Calu3 (cell line): ENCODE measurements at places on chromosomes 16 and 17.
A peak's percentile ranks its signal among the peaks of the same experiment; 100 is the strongest.

DNA sequence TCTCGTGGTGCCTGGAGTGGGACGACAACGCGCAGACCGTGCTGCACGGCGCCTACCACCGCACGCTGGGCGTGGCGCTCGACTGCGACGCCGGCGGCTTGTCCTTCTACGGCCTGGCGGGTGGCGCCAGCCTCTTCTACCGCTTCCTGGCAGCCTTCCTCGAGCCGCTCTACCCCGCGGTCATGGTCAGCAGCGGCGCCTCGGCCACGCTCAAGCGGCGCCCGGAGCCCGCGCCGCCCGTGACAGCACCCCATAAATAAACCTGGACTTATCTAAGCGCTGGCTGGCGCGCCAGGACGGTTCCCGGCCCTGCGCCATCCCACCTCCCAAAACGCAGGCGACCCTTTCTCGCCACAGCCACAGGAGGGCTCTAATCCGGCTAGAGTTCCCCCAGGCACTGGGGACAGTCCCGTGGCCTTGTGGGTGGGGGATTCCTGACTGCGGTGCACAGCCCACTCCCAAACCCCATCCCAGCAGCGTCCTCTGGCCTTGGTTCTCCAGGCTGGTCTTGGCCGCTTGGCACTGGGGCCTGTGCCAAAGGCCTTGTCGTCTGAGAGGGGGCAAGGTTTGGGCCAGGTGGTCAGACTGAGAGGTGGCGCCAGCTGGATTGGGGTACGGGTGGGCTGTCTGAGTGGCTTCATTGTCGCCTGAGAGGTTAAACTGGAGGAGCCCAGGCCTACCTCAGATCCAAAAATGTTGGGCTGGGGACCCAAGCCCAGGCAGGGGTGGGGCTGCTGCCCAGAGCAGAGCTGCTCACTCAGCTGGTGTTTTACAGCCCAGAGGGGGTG, 10.1 kb upstream of the SLC16A5 start:
- peak overlapping the region; percentile 84 for H3K27ac ChIP-seq
- DNase-seq = peak; percentile 71
- peaks cover 23% of the 10 kb centered on the region for H3K4me1 ChIP-seq
- peak overlapping the region; percentile 66 for H3K4me3 ChIP-seq
- H3K36me3 ChIP-seq = peaks cover 21% of the 10 kb centered on the region
- H3K27me3 ChIP-seq = no peaks in the 10 kb centered on the region

DNA sequence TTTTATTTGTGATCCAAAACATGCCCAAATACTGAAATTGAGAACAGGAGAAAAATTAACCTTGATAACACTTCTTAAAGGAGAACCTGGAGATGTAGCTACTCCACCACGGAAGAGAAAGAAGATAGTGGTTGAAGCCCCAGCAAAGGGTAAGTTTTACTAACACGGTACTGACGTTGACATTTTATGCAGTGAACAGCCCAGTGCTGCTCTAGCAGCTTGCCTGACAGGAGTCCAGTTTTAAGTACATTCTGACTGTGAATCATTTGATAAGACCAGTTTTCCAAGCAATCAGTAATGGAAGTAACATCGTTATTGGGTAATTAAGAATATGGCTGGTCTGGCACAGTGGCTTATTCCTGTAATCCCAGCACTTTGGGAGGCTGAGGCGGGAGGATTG, 6.5 kb downstream of the ORC6 start:
- H3K36me3 ChIP-seq = peaks cover 23% of the 10 kb centered on the region
- H3K27ac ChIP-seq = no peak overlapping the region
- H3K4me3 ChIP-seq = no peak overlapping the region
- no peaks in the 10 kb centered on the region for H3K27me3 ChIP-seq
- peaks cover 12% of the 10 kb centered on the region for H3K4me1 ChIP-seq
- no peak for DNase-seq

DNA sequence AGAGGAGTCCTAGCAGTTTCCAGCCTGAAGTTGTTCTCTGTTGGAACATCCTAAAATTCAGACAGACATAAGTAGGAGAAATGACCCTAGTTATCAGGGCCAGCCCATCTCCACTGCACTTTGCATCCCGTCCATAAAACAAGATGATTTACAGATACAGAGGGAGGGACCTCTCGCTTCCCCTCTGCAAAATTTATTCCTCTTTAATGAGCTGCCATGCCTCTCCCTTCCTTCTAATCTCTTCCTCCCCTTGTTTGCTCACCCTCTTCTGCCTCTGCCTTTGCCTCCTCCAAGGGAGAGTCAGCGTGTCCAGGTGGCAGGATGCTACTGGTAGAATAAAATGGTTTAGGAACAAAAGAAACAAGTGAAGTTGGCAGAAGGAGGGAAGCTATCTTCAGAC, 351.3 kb downstream of the SOX9 start:
- H3K27ac ChIP-seq = no peak overlapping the region
- no peaks in the 10 kb centered on the region for H3K27me3 ChIP-seq
- H3K4me1 ChIP-seq = peaks cover 37% of the 10 kb centered on the region
- no peak for DNase-seq

DNA sequence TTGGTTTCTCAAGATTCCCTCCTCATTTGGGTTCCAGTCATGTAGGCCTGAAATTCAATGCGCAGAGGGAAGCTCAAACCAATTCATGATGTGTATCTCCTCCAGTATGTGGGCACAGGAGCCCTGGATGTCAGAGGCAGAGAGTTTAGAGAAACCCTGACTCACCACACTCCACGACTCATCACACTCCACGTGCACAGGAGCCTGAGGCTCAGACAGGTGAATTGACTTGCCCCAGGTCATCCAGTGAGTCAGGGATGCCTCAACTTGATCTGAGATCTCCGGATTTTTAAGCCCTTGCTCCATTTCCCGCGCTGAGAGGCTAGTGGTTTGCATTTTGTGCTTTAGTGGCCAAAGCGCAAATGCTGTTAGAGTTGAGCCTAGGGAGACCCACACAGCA, 183.9 kb downstream of the HAPSTR1 start:
- H3K27me3 ChIP-seq = peaks cover 72% of the 10 kb centered on the region
- H3K27ac ChIP-seq = no peak overlapping the region
- no peak for DNase-seq
- no peaks in the 10 kb centered on the region for H3K36me3 ChIP-seq
- H3K4me1 ChIP-seq = no peaks in the 10 kb centered on the region

DNA sequence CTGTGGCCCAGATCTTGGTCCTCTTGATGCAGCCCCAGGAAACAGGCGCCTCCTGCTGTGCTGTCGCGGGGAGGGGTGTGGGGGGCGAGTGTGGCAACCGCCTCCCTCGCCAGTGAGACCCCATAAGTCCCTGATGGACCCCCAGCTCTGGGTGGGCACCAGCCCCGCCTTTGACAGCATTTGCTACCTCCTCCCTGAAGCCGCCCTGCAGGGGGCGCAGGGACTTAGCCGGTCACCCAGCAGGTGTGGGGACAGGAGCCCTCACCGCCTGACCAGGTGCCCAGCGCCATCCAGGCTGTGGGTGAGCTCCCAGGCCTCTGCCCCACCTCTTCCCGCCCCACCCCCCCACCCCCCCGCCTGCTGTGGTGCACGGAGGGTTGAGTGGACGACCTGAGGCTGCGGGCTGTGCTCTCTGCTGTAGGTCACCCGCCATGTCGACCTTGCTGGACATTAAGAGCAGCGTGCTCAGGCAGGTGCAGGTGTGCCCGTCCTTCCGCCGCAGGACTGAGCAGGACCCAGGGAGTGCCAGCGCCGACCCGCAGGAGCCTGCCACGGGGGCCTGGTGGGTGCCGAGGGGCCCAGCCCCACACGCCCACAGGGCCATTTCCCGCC, 4.8 kb downstream of the BAIAP3 start:
- no peak overlapping the region for H3K4me3 ChIP-seq
- H3K36me3 ChIP-seq = peaks cover 16% of the 10 kb centered on the region
- peaks cover 40% of the 10 kb centered on the region for H3K27me3 ChIP-seq
- H3K27ac ChIP-seq = no peak overlapping the region
- H3K4me1 ChIP-seq = peaks cover 7% of the 10 kb centered on the region

DNA sequence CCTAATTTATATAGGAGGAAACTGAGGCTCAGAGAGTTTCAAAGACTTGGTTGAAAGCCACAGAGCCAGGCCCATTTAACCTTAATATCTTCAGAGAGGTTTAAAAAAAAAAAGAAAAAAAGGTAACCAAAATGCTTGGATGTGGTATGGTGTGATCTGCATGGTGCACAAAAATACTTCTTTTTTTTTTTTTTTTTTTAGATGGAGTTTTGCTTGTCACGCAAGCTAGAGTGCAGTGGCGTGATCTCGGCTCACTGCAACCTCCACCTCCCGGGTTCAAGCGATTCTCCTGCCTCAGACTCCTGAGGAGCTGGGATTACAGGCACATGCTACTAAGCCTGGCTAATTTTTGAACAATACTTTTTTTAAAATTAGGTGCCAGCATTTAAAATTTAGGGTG, 101.8 kb downstream of the XYLT1 start:
- H3K4me1 ChIP-seq = peaks cover 29% of the 10 kb centered on the region
- H3K27me3 ChIP-seq = no peaks in the 10 kb centered on the region
- H3K36me3 ChIP-seq = peaks cover 8% of the 10 kb centered on the region
- H3K27ac ChIP-seq = no peak overlapping the region
- no peak for DNase-seq

DNA sequence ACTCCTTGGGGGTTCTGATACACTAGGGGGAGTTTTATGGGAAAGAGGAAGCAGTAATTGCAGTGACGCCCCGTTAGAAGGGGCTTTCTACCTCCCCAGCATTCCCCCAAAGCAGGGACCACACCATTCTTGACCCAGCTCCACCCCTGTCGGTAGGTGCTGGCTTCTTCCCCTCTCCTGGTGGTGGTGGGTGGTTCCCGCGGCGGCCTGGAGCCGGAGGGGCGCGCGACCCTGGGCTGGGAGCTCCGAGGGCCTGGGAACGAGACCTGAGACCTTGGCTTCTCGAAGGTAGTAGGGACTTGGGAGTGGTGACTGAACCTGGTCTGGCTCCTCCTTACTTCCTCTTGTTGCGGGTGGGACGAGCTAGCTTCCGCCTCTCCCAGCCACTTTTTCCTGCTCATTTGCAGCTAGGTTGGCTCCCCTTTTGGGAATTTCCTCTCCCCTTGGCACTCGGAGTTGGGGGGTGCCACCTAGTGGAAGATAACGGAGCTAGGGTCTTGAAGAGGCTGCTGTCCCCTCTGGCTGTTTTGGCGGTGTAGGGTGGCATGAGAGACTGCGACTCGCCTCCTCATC, 438 bp downstream of the GRN start:
- DNase-seq = peak; percentile 78
- peaks cover 11% of the 10 kb centered on the region for H3K4me1 ChIP-seq
- peaks cover 24% of the 10 kb centered on the region for H3K36me3 ChIP-seq
- H3K4me3 ChIP-seq = peak overlapping the region; percentile 97

GRCh38 chr17:48215583-48216139, 108.1 kb downstream of the SNX11 start:
- DNase-seq = peak; percentile 78
- no peaks in the 10 kb centered on the region for H3K36me3 ChIP-seq
- peaks cover 31% of the 10 kb centered on the region for H3K4me1 ChIP-seq
- no peak overlapping the region for H3K27ac ChIP-seq

- no peak overlapping the region for H3K4me3 ChIP-seq
- no peaks in the 10 kb centered on the region for H3K27me3 ChIP-seq
- no peak overlapping the region for H3K27ac ChIP-seq
- no peak for DNase-seq
- no peaks in the 10 kb centered on the region for H3K36me3 ChIP-seq
These were observed 246.1 kb downstream of the SLC39A11 start for GRCh38 chr17:72846399-72846798.

GRCh38 chr17:40960144-40960543, 6.6 kb downstream of the KRT39 start:
- H3K4me3 ChIP-seq = no peak overlapping the region
- H3K27ac ChIP-seq = peak overlapping the region; percentile 27
- H3K27me3 ChIP-seq = no peaks in the 10 kb centered on the region
- peaks cover 37% of the 10 kb centered on the region for H3K36me3 ChIP-seq
- peaks cover 81% of the 10 kb centered on the region for H3K4me1 ChIP-seq

DNA sequence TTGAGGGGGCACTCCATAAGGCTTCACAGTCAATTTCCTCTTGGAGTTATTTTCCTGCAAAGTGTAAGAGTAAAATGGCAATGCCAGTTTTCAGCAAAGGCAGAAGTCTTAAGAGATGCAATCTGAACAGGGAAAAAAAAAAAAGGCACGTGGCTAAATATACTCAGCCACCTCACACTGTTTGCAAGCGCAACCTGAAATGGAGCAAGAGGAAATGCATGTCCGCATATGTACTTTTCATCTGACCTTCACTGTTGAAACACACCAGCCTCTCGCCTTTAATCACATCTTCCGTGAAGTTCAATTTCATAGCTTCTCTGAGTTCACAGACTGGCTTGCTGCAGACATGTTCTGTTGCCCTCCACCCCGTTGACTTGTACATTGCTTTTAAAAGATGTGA, 101.4 kb downstream of the KATNIP start:
- H3K27me3 ChIP-seq = no peaks in the 10 kb centered on the region
- H3K4me1 ChIP-seq = peaks cover 9% of the 10 kb centered on the region
- H3K36me3 ChIP-seq = no peaks in the 10 kb centered on the region
- DNase-seq = no peak
- H3K4me3 ChIP-seq = no peak overlapping the region
- H3K27ac ChIP-seq = no peak overlapping the region

DNA sequence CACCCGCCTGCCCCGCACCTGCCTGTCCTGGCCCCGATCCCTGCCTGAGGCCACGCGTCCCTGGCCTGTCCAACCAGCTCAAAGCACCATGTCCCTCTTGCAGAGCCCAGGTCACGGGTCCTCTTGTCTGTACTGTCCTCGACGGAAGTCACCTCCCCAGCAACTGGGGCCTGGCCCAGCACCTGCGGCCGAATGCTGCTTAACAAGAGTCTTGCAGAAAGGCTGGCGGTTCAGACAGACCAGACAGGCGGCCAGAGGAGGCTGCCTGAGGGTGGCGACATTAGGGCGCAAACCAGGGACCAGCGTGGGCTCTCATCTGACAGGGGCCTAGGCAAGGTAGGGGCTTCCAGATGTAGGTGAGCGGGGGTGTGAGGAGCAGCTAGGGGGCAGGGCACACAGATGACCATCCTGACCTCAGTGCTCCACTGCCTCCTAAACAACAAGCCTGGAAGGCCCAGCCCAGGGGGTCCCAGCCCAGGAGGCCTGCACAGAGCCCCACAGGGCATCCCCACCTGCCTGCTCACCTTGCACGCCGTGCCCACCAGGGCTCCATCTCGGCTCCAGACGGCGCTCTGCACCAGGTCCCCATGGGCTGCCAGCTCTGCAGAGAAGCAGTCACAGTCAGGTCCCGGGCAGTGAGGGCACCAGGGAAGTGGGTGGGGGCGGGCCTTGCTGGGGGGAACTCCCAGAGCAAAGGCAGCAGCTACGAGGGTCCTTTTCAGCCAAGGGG, 11.3 kb downstream of the CORO7 start:
- H3K4me1 ChIP-seq = no peaks in the 10 kb centered on the region
- peak overlapping the region; percentile 42 for H3K27ac ChIP-seq
- H3K36me3 ChIP-seq = peaks cover 37% of the 10 kb centered on the region
- no peak for DNase-seq

DNA sequence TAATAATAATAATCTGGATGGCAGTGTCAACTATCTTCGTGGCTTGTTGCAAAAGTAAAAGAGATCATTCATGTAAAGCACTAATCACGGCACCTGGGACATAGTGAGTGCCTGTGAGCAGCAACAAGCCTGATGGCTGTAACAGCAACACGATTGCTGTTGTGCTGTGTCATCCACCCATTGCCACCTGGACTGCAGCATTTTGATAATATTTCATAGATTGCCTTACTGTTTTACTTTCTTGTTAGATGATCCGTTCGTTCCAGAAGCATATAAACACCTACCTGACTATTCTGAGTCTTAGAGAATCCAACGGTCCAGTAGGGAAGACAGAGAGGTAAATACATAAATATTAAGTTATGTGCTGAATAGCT, 3.1 kb upstream of the MRPS23 start:
- peaks cover 11% of the 10 kb centered on the region for H3K4me1 ChIP-seq
- H3K27me3 ChIP-seq = no peaks in the 10 kb centered on the region
- H3K4me3 ChIP-seq = no peak overlapping the region
- DNase-seq = no peak
- no peak overlapping the region for H3K27ac ChIP-seq

- no peak for DNase-seq
- H3K4me3 ChIP-seq = no peak overlapping the region
- H3K36me3 ChIP-seq = peaks cover 70% of the 10 kb centered on the region
- no peaks in the 10 kb centered on the region for H3K27me3 ChIP-seq
- peaks cover 14% of the 10 kb centered on the region for H3K4me1 ChIP-seq
These were observed 7.8 kb downstream of the PSMD12 start for GRCh38 chr17:67358612-67359011.
